ENCODE measurements at places on chromosomes 4 and X. TPM values are rescaled to one million over a fixed set of nuclear protein-coding genes. Genes with fewer than 3 reads are reported as not detected.

- H3K4me3 ChIP-seq = no peak overlapping the region
- no peak overlapping the region for H3K27ac ChIP-seq
- H3K27me3 ChIP-seq = peaks cover 21% of the 10 kb centered on the region
- H3K36me3 ChIP-seq = peaks cover 23% of the 10 kb centered on the region
- DNase-seq = no peak
These were observed 35.8 kb downstream of the MEPE start for GRCh38 chr4:87868522-87868921.

DNA sequence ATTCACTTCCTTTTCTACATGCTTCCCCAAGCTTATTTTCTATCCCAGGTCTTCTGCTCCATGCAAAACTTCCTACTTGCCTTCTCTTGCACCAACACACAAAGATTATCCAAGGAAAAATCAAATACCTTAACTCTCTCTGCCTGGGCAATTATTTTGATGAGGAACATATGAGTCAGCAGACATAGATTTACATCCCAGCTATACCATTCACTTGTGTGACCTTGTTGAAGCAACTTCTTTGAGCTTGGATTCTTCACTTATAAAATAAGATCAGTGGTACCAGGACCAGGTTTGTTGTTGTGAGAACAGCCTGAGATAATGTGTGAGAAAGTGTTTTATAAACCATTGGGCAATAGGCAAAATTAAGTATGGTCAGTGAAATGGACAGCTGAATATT lies 39.1 kb upstream of the TMEM192 start:
- H3K36me3 ChIP-seq = 0 out of 2 replicates have a peak, but pooled peaks cover 2% of the 10 kb centered on the region
- no peak overlapping the region for H3K4me3 ChIP-seq
- H3K4me1 ChIP-seq = no peaks in the 10 kb centered on the region
- DNase-seq = no peak
- no peak overlapping the region for H3K27ac ChIP-seq

DNA sequence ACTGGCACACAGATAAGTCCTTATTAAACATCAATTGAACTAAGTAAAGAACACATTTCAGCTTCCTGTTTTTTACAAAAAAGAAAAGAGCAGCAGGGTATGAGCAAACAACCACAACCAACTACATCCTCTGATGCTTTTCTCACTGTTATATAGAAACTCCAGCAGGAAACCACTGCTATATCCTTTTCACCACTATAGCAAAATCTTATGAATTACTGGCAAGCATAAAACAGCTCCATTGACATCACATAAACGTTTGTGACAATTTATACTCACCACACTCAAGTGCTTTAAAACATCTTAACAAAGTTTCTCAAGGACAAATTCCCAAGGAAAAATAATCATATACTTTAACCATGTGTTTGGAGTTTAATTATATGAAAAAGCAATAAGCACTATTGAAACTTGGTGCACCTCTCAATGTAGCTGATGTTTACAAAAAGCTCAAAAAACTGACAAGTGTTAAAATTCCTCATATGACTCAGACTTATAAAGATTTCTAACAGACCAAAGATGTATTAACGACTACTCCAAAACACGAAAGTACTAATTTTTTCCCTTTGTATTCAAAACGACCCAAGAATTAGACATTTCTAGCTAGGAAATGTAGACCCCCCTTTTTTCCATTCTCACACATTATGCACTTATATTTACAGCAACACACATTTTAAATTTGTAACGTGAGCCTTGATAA lies 12.9 kb downstream of the GPRIN3 start:
- H3K4me1 ChIP-seq = peaks cover 29% of the 10 kb centered on the region
- no peaks in the 10 kb centered on the region for H3K27me3 ChIP-seq
- no peak for DNase-seq
- H3K27ac ChIP-seq = no peak overlapping the region

DNA sequence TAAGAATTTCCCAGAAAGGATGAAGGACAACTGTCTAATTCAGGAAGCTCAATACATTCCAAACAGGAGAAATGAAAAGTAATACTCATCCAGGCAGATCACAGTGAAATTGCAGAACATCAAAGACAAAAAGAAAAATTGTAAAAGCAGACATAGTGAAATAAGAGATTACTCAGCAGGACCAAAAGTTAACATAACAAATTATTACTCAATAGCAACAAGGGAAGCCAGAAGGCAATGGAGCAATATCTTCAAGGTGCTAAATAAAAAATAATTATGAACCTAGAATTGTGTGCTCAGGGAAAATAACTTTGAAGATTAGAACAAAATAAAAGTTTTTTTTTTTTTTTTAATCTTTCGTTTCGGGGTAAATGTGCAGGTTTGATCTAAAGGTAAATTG lies 30.5 kb upstream of the ENPP6 start:
- H3K4me3 ChIP-seq = no peak overlapping the region
- H3K4me1 ChIP-seq = no peaks in the 10 kb centered on the region
- no peak overlapping the region for H3K27ac ChIP-seq
- H3K27me3 ChIP-seq = peaks cover 5% of the 10 kb centered on the region
- H3K36me3 ChIP-seq = peaks cover 15% of the 10 kb centered on the region

DNA sequence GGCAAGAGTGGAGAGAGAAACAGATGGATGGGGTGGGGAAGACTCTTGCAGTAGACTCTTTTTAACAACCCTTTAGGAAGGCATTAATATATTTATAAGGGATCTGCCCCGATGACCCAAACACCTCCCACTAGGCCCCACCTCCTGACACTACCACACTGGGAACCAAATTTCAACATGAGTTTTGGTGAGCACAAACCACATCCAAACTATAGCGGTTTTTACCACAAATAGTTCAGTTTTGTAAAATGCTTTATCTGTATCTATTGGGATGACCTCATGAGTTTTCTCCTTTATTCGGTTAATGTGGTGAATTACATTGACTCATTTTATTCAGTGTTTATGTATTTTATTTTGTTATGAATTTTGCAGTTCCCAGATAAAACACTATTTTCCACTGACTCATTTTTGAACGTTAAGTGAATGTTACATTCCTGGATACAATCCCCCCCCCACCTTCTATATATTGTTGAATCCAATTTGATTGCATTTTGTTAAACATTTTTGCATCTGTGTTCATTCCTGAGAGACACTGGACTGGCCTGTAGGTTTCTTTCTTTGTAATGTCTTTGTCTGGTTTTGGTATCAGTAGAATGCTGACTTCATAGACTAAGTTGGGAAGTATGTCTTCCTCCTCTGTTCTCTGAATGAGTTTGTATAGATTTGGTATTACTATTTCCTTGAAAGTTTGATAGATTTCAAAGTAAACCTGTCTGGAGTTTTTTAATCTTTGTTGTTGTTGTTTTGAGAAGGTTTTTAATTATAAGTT lies 13.9 kb upstream of the CPLX1 start:
- H3K27me3 ChIP-seq = no peaks in the 10 kb centered on the region
- DNase-seq = no peak
- H3K36me3 ChIP-seq = peaks cover 5% of the 10 kb centered on the region
- no peak overlapping the region for H3K4me3 ChIP-seq
- no peaks in the 10 kb centered on the region for H3K4me1 ChIP-seq

- H3K27me3 ChIP-seq = no peaks in the 10 kb centered on the region
- H3K4me1 ChIP-seq = no peaks in the 10 kb centered on the region
- H3K36me3 ChIP-seq = no peaks in the 10 kb centered on the region
These were observed 395.8 kb downstream of the GASK1B start for GRCh38 chr4:157776930-157777528.

DNA sequence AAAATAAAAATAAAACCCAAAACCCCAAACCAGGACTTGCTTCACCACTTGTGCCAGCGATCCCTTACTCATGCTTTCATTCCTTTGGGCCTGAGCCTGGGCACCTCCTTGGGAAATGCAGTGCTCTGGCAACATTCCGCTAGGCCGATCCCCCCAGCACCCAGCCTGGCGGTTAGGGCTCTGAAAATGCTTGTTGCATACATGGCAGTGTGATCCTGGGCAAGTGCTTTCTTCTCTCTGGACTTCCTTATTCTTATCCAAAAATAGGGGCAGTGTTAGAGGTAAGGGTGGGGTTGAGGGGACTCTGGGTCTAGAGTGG lies 4.6 kb downstream of the ZNF185 start:
- H3K27ac ChIP-seq = no peak overlapping the region
- no peaks in the 10 kb centered on the region for H3K36me3 ChIP-seq
- no peak for DNase-seq
- peaks cover 31% of the 10 kb centered on the region for H3K4me1 ChIP-seq
- H3K27me3 ChIP-seq = 0 out of 2 replicates have a peak, but pooled peaks cover 3% of the 10 kb centered on the region
- H3K4me3 ChIP-seq = no peak overlapping the region

GRCh38 chr4:8582436-8582835 lies 2.2 kb downstream of the GPR78 start:
- peak; percentile 6 for DNase-seq
- H3K27me3 ChIP-seq = peaks cover 48% of the 10 kb centered on the region
- no peaks in the 10 kb centered on the region for H3K36me3 ChIP-seq
- peaks cover 29% of the 10 kb centered on the region for H3K4me1 ChIP-seq
- H3K27ac ChIP-seq = no peak overlapping the region
- H3K4me3 ChIP-seq = no peak overlapping the region

RS1 gene
- not detected for total RNA-seq

Data from WTC11 (cell line).